ENCODE measurements at places on chromosomes 1 and 21. TPM values are rescaled to one million over a fixed set of nuclear protein-coding genes. Genes with fewer than 3 reads are reported as not detected.
A peak's percentile ranks its signal among the peaks of the same experiment; 100 is the strongest.

The CAMSAP2 gene
- 21.3 TPM for total RNA-seq

The CYP4Z1 gene
- not detected for total RNA-seq

- peak; percentile 16 for DNase-seq
- no peaks in the 10 kb centered on the region for H3K36me3 ChIP-seq
- no peak overlapping the region for H3K4me3 ChIP-seq
- H3K4me1 ChIP-seq: no peaks in the 10 kb centered on the region
- no peaks in the 10 kb centered on the region for H3K27me3 ChIP-seq
Measured at GRCh38 chr21:25818121-25818520, 83.3 kb downstream of the GABPA start.

The AIM2 gene
- 2.1 TPM for total RNA-seq

DNA sequence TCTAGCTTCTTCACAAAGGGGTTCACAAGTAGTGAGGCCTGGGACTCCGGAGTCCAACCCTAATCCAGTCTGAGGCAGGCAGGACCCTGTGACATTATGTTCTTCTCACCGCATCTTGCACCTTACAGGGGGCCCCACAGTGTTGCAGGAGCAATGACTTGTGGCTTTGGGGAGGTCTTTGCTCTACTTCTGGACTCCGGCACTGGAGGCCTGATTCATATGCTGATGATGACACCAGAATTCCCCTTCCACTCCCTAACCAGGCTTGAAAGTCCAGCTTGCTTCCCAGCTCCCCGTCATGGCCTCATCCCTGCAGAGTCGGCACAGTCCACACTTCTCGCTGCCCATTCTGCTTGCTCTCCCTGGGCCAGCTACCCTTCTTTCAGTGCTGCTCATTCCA, 96.3 kb upstream of the SLC44A3 start:
- no peaks in the 10 kb centered on the region for H3K36me3 ChIP-seq
- H3K4me3 ChIP-seq: no peak overlapping the region
- no peak for DNase-seq

The NHLH1 gene
- 0.69 TPM for total RNA-seq

The LORICRIN gene
- total RNA-seq: not detected

GRCh38 chr1:6080469-6080868, 34.8 kb downstream of the KCNAB2 start:
- no peak overlapping the region for H3K27ac ChIP-seq
- H3K4me3 ChIP-seq: no peak overlapping the region
- H3K27me3 ChIP-seq: no peaks in the 10 kb centered on the region
- H3K4me1 ChIP-seq: no peaks in the 10 kb centered on the region
- H3K36me3 ChIP-seq: no peaks in the 10 kb centered on the region

DNA sequence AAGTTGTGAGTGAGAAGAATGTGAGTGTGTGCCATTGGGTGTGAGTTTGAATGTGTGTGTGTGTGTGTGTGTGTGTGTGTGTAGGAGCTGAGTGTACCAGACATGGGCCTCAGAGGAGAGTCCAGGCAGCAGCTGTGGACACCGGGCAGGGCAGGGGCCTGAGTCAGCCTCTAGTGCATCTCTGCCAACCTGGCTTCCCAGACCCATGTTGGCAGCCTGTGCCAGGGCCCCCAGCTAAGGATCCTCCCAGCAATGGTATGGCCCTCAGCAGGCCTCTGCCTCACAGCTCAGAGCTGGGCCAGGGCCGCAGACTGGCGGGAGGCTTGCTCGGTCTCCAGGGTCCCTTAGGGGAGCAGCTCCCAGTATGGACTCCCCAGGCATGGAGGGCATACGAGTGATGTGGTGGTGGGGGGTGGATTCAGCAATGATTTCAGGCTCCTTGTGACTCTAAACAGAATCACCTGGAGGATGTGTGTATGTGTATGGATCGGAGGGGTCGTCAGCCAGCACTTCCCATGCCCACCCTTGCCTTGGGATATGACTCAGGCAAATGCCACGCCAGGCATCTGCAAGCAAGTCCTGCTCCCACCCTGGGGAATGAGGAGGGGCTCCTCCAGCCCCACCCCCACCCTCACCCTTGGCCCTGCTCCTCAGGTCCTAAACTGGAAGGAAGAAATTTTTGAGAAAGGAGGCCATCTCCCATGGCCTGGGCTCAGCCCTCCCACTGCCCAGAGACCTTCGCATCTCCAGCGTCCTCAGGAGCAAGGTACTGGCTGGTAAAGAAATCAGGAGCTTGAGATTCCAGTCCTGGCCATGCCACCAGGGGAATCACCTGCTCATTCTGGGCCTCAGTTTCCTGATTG, 1.8 kb upstream of the FOXO6 start:
- H3K4me3 ChIP-seq: peak overlapping the region; percentile 63
- peaks cover 43% of the 10 kb centered on the region for H3K27me3 ChIP-seq
- peaks cover 38% of the 10 kb centered on the region for H3K4me1 ChIP-seq
- no peak overlapping the region for H3K27ac ChIP-seq
- H3K36me3 ChIP-seq: no peaks in the 10 kb centered on the region

The HPDL gene
- 60.7 TPM for total RNA-seq

The USH2A gene
- total RNA-seq: under 0.01 TPM
